ENCODE measurements at places on chromosomes 2 and 18.
A peak's percentile ranks its signal among the peaks of the same experiment; 100 is the strongest.

GRCh38 chr2:10906926-10907625 lies 4.7 kb upstream of the KCNF1 start:
- DNase-seq = no peak

GRCh38 chr2:54271189-54271588 lies 15.2 kb upstream of the TSPYL6 start:
- DNase-seq = peak; percentile 49

- no peak for DNase-seq
Observed at GRCh38 chr2:240990726-240991377, 7.6 kb upstream of the SNED1 start.

DNA sequence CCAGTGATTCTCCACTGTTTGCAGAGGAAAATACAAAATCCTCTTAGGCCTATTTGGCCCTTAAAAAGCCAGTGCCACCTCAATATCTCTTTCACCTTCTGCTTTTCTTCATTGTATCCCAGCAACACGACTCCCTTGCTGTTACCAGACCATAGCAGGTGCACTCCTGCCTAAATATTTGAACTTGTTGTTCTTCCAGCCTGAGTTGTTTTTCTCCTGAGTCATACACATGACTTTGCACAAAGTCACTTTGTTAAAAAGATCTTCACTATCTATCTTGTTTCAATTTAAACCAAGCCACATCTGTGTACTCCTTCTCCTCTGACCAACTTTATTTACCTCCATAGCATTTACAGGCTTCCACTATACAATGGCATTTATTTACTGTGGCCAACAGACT lies 103.6 kb downstream of the LRRTM4 start:
- DNase-seq = no peak

DNA sequence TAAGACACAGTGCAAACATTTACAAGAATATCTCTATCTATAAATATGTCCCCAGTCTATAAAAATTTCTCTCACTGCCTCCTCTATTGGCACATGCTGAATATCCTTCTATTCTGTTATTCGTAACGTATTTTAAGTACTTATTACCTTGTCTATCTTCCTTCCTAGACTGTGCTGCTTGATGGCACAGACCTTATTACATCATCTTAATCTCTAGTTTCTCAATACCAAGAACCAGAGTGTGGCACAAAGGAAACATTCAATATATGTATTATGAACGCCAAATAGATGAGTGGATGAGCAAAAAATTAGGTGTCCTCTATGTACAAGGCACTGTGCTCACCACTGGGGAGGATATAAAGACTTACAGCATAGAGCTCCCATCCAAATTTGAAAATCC lies 282.8 kb downstream of the NBAS start:
- no peak for DNase-seq

DNA sequence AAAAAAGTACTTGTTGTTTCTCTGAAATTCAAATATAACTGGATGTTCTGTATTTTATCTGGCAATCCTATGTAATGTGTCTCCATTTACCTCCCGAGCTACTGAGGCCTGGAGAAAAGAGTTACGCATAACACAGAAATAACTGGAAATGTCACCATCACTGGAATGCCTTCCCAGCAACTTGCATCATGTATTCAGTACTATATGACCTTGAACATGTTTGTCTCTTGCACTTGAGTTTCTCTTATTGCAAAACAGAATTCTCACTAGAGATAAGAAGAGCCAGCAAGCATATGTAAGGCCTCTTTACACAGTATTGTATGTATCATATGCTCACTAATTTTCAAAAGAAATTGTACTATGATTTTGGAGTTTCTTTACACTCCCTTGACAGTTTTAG lies 99.6 kb upstream of the CTAGE1 start:
- DNase-seq = no peak

DNA sequence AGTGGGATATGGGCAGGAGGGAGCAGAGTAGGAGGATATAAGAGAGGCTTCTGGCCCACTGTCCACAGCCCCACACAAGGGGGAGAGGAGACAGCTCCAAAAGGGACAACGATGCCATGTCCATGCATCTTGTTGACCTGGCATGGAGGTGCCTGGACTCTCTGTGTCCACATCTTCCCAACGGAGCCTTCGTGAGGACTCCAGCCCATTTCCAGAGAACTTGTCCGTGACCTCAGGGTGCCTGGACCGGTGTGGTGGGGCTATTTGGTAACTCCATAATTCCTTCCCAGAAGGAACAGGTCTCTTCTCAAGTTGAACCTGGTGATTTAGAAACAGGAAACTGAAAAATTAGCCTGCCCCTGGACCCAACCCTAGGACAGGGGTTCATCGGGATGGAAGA lies 133.9 kb downstream of the CYP26B1 start:
- DNase-seq = no peak

DNA sequence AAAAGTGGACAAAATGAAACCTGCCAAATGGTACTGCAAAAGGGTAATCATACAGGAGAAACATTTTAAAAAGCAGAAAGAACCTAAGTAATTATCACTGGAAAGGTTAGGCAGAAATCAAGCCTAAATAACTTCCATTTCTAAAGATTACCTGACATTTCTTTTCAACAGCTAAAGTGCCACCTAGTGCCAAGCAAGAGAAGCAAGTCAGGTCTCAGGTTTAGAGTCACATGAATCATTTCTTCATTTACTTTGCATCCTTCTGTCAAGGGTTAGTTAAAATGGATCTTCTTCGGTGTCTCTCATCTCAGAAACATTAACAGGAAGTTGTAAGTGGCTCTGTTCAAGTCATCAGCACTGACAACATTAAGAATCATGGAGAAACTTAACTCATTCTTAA lies 90.3 kb downstream of the AKAIN1 start:
- DNase-seq = no peak

GRCh38 chr18:73261243-73261642 lies 393.5 kb upstream of the NETO1 start:
- DNase-seq = no peak

DNA sequence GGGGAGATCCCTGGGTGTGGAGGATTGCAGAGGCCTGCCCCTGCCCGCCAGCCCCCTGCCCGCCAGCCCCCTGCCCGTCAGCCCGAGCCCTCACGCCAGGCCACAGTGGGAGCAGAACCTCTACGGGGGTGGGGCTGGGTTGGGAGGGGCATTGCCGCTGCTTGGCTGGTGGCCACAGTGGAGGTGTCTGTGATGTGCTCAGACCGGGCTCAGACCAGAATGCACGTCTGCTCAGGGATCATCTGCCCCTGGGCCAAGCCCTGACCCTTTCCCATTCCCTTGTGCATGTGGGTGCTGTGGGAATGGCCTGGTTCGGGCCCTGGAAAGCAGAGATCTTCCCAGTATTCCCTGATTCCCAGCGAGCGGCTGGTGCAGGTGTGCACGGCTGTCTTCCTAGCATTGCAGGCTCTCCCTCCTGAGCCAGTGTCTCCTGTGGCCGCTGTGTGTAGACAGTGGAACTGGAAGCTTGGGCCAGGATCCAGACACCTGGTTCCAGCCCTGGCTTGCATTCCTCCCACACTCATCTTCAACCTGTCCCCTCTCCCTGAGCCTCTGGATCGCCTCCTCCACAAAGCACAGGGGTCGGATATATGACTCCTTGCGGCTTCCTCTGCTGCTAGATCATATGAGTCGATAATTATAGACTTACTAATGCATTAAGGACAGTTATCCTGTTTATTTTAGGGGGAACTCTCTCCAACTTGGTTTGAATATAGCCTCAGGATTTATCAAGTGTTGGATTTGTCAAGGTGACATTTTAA lies 161.6 kb downstream of the LDLRAD4 start:
- DNase-seq = no peak

- no peak for DNase-seq
Observed at GRCh38 chr18:23998820-23999219, 15.7 kb upstream of the TTC39C start.

- peak; percentile 82 for DNase-seq
Observed at GRCh38 chr2:27737676-27738348, 33.7 kb upstream of the MRPL33 start.

GRCh38 chr18:8314124-8314523 lies 295.1 kb upstream of the RAB12 start:
- DNase-seq = no peak

- DNase-seq = no peak
Observed at GRCh38 chr2:231568098-231568784, 24.4 kb upstream of the TEX44 start.

DNA sequence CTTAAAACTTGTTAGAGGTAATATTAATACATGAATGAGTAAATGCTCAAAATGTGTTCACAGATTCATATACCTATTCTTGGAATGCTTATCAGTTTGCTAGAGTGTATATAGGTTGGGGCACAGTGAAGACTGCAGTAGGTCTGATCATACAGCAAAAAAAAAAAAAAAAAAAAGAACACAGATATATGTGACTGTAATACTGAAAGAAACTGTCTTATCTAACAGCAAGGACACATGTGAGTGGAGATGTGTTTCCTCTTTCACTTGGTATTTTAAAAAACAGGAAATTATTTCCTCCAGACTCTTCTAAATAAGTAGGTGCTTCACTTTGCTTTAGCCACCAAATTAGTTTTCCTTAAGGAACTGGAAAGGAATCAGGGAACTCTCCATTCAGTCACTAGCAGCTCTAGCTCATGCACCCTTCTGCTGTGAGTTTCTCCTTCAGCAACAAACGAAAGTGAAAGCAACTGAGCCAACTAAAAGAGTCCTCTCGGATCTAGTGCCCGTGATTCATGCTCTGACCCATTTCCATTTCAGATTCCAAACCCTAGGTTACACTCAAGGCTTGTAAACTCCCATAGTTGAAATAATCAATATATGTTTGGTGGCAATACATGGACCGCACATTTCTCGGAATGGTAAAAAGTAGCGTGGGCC lies 98.5 kb downstream of the DSEL start:
- peak; percentile 70 for DNase-seq

DNA sequence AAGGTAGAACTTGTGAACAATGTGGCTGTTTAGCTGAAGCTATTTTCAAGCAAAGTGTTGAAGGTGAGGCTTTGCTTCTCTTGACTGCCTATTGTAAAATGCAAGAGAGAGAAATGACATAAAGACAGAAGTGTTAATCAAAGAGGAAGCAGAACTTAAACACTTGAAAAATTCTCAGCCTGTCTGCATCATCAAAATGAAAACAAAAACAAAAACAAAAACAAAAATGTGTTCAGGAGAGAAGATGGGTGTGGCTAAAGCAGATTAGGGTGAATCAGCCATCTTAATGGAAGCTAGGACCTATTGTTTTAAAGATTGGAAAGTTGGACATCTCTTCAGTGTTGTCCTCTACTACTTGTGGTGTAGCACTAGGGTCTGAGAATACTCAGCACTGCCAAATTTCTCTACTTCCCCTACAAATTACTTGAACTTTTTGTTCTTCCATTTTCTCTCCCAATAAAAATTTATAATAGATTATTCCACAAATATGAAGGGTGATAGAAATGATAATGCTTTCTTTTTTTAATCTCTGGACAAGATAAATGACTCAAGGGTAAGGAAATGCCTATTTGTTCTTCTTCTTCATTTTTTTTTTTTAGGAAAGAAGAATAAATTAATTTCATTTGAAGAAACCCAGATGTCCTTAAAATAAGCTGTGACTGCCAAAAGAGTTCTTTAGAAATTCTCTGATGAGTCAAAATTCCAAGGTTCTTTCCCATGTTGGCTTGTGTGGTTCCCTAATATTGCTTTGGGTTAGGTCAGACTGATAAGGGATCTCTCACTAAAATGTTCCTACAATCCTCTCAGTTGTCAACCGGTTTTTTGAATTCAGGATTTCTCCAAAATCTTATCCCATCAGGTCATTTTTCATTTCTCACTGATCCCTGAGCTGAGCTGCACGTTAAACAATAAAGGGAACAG lies 571.2 kb upstream of the ZEB2 start:
- peak; percentile 63 for DNase-seq

GRCh38 chr2:241130316-241130715 lies 19.0 kb downstream of the PASK start:
- no peak for DNase-seq

DNA sequence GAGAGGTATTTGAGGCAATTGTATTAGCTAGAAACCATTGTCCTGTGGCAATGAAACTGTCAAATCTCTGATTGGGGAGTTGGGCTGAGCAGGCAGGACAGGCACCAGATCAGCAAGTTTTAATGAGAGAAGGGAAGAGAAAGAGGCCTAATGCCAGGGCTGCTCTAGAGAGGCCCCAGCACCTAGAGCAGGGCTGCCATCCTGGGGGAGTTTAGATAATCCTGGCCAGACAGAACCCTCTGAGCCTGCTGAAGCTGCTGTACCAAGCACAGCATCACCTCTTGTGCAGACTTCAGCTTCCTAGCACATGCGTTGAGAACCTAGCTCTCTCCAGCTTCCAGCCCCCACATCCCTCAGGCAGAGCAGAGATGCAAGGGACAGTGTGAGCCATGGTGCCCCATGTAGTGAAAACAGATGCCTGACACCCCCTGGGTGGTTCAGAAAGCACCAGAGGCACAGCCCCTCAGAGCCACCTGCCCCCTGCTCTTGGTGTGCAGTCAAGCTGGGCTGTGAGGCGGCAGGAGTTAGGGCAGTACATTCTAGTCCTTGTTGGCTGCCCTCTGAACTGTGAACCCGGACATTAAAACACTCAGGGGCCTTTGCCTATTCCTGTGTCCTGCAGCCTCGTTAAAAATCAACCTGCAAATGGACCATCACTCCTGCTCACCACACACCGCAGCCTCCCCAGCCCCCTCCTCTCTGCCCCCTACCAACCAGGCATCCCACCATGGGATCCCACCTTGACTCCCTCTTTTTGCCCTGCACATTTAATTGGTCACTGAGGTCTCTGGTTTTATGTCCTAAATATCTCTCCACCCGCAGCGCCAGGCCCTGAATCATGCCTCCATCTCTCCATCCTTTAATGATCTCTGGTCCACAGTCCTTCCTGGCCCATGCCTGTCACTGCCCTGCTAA lies 52.7 kb downstream of the ADD2 start:
- no peak for DNase-seq
